ENCODE measurements at places on chromosomes 6 and 20.

DNA sequence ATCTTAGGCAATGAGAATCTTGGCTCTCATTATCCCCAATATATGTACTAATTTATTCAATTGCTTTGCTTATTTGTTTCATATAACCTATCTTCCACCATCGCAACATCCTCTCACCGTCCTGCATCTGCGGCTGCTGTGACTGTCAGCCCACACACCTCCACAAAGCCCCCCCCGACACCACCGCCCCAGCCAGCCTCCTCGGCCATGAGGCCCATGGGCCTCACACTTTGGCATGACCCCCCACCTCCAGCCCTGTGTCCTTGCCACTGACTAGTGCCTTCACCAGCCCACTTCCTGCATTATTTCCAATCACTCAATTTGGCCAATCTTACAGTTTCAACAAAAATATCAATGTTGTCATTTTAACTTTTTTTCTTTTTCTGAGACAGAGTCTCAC, 60.7 kb upstream of the TOX2 start:
- no peak for DNase-seq

DNA sequence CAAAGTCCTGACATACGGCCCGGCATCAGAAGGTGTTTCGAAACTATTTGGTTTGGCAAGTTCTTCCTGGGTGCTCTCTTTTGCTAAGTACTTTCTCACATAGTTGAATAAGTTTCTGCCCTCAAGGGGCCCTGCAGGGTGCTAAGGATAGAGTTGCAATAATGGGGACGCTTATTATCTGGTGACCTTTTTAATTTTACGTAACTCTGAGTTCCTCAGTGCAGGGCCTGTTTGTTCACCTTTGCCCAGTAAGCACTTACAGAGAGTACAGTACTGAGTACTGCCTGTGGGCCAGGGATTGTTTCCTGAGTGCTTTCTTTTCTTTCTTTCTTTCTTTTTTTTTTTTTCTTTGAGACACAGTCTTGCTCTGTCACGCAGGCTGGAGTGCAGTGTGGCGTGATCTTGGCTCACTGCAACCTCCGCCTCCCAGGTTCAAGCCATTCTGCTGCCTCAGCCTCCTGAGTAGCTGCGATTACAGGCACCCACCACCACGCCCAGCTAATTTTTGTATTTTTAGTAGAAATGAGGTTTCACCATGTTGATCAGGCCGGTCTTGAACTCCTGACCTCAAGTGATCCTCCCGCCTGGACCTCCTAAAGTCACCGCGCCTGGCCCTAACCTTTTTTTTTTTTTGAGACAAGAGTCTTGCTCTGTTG, 4.5 kb upstream of the PXMP4 start:
- no peak for DNase-seq

DNA sequence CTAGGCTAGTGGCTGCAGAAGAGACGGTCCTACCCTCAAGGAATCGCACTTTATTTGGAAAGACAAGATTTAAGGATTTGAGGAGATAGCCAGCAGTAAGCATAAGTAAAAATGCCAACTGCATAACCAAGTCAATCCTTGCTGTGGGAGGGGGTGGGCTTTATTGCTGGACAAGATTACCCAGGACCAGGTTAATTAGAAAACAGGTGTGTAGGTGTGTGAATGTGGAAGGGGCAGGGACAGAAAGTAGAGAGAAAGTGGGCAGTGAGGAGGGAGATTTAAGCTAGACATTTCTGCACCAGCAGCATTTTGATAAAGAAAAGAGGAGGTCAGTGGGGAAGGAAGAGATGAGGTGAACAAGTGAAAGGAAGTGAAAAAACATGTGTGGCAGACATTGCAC, 89.7 kb upstream of the OGFRL1 start:
- DNase-seq, result no peak

DNA sequence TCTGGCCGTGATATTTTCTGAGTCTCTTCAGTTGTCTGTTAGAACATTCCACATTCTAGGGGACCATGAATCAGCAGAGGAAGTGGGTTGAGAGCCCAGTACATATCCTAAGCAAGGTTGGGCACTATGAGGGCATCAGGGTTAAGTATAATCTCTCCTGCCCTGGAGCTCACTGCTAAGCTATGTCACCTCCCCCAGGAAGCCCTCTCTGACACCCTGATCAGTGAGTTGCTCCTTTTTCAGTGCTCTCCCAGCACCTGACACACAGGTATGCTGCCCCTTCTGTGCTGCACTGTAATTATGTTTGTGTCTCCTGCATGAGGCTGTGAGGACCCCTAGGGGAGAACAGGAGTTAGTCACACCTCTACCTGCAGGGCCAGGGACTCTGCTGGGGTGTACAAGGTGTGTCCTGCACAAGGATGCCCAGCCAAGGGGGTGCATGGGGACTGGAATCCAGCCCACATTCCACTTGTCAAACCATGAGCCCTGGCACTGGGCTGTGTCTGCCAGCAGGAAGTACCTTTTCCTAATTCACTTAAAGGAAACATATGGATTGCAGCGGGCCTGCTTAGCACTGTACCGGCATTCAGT, 3.9 kb downstream of the RAB44 start:
- no peak for DNase-seq

Data from GM12864 (cell line).